ENCODE measurements at places on chromosomes 5 and 9.

GRCh38 chr9:72542917-72543316 lies 21.5 kb downstream of the TMC1 start:
- DNase-seq, result no peak

- peak; percentile 34 for DNase-seq
These were observed 9.0 kb upstream of the PHF2 start for GRCh38 chr9:93567271-93567959.

GRCh38 chr5:73395256-73395655 lies 53.3 kb downstream of the FOXD1 start:
- DNase-seq, result no peak

- peak; percentile 74 for DNase-seq
These were observed 9.1 kb downstream of the PTCH1 start for GRCh38 chr9:95507464-95508241.

- DNase-seq, result no peak
These were observed 45.5 kb downstream of the PUM3 start for GRCh38 chr9:2798423-2798822.

- no peak for DNase-seq
These were observed 3.1 kb downstream of the CCDC183 start for GRCh38 chr9:136799079-136799853.
